Activated effector memory CD4-positive, alpha-beta T cell treated with Interleukin-2 at 50 U/mL for 16 hours (primary cell): ENCODE measurements at places on chromosomes 4 and X.

DNA sequence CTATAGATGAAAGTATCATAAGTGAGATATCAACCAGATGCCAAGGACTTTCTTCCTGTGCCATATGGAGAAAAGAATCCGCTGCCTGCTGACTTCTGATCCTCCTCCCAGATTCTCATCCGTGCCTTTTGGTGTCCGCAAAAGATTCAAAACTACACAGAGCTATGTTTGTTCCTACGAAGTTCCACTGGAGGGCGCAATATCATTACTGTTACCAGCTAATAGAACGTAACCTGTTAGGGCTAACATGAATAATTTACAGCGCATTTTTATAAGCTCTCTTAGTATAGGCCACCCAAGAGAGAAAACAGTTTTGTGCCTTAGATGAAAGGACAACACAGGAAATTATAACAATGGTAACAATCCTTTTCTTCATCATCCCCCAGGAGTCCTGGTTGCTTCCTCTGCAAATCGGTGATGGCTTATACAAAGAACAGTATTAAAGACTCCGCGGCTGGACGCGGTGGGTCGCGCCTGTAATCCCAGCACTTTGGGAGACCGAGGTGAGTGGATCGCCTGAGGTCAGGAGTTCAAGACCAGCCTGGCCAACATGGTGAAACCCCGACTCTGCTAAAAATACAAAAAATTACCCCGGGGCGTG lies 22.8 kb upstream of the CENPVL3 start:
- no peak for DNase-seq

DNA sequence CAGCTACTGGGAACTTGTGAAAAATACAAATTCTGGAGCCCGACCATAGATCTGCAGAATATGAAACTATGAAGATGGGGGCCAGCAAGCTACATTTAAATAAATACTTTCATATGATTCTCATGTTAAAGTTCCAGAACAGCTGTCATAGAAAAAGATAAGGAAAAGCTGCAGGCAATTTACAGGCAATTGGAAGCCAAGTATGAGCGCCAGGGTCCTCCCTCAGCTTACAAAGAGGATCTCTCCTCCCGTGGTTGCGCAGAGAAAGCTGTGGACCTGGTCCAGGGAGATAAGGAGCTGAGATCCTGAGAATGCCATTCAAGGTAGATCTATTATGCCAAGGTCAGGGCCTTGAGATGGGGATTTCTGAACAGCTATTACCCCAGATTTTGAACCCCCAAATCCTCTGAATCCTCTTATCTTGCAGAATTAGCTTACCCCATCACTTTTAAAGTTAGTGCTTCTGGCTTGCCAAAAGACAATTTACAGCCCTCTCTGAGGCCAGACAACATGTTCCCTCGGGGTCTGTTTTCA lies 25.6 kb upstream of the FRAS1 start:
- DNase-seq = no peak

DNA sequence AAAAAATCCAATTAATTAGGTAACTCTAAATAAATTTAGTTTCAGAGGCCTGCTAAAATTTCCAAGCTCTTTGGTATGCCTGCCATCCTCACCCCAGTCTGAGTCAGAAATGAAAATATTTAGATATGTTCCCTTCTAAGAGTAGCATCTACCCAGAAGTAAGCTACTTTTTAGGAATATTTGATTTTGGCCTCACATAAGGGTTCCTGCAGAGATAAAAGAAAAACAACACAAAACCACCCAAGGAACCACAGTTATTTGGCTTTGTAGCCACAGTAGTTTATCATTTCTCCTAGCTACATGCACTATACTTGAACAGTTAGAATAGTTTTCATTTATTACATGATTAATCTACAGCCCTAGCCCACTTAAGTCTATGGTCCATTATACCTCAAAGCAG lies 192.6 kb upstream of the FAM241A start:
- DNase-seq = no peak

- DNase-seq = no peak
Measured at GRCh38 chrX:68989865-68990606, 161.2 kb downstream of the EFNB1 start.

DNA sequence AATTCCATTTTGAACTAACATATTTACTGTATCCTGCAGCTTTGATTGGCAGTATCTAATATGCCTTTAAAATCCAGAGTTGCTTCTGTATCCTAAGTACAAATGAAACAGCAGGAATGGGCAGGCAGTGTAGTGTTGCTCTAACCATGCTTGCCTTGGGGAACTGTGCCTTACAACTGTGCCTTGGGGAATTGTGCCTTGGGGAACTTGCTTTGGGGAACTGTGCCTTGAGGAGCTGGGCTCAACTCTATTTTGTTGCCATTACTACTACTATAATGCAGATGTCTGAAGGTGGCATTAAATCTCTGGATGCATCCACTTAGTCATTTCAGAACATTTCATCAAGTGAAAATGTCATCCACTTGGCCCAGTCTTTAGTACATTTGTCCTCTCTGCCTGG lies 6.9 kb downstream of the CXCL3 start:
- no peak for DNase-seq

DNA sequence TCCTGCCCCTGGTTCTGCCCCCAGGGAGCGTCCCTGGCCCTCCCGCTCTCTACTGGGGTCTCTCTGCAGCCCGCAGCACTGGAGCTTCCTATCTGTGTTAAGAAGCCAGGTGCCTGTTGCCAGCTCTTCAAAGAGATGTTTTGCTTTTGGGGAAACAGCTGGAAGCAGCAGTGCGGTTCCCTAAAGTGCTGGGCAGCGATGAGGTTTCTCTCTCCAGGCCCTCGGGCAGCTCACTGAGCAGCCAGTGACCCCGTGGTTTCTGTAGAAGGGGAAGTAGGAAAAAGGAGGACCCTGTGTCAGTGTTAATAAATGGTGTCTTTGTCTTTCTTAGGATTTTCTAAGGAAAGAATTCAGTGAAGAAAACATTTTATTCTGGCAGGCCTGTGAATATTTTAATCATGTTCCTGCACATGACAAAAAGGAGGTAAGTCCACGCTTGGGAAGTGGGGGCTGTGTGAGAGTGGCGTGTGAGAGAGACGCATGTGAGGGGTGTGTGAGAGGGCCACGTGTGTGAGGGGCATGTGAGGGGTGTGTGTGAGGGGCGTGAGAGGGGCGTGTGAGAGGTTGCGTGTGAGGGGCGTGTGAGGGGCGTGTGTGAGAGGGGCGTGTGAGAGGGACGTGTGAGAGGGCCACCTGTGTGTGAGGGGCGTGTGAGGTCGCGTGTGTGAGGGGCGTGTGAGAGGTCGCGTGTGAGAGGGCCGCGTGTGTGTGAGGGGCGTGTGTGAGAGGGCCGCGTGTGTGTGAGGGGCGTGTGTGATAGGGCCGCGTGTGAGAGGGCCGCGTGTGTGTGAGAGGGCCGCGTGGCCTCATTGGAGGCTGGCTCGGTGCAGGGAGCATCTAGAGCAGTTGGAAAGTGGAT lies 27.1 kb upstream of the HGFAC start:
- no peak for DNase-seq

DNA sequence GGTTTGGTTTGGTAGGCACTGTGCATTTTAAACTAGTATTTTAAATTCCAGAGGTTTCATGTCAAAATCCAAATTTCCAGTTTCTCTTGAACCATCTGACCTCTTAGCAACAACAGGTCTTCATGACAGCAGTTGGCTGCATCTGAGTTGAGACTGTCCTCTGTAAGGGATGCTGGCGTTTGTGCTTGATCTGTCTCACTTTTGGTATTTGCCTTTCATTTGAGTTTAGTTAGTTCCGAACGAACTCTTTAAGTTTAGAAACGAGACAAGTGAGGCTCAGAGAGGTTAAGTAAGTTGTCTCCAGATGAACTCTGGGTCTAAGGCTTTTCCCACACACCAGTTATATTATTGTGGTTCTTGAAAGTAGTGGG lies 29.1 kb downstream of the SPARCL1 start:
- DNase-seq = no peak

DNA sequence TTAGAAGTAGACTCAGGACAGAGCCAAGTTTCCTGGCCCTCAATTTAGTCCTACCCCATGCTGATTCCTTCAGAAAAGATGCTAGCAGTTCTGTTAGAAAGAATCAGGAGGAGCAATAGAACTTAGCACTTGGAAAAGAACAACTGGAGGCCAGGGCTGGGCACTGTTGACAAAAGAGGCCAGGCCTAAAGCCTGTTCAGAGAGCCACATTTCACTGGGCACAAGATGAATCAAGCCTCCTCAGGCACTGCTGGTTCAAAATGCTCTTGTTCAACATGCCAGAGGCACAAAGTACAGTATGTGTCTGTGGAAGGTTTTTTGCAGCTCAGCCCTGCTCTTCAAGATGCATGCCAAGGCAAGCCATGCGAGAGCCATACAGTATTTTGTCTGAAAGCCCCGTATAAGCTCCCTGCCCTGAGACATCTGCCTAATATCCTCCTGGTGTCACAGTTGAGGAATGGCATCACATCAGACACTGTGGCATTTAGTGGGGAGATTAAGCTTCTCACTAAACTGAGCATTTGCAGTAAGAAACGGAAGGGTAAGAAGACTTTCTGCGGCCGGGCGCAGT lies 53.7 kb downstream of the RASL11B start:
- no peak for DNase-seq

DNA sequence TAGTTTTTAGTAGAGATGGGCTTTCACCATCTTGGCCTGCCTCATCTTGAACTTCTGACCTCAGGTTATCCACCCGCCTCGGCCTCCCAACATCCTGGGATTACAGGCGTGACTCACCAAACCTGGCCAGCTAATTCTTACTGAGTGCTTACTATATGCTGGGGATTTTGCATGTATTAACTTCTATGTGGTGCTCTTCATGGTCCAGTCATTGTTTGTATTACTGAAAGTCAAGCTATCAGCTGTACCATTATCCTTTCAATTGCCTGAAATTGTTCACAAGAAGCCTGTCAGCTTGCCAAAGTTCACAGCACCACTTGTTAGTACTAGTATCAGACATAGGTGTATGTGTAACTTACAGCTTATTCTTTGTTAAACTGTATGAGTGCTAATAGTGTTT lies 1272.1 kb downstream of the ARAP2 start:
- DNase-seq = no peak

DNA sequence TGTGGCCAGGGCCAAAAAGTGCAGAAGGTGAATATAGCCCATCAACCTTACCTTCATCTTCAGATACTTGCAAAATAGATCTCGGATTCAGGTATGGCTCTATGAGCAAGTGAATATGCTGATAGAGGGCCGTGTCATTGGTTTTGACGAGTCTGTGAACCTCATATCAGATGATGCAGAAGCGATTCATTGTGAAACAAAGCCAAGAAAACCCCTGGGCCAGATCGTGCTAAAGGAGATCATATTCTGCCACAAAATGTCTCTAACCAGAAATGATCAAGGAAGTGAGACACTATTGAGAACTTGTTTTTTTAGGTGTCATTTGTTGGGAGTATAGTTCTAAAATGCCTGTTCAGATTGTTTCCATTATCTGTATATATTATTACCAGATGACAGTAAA lies 48.3 kb downstream of the PDK3 start:
- no peak for DNase-seq

DNA sequence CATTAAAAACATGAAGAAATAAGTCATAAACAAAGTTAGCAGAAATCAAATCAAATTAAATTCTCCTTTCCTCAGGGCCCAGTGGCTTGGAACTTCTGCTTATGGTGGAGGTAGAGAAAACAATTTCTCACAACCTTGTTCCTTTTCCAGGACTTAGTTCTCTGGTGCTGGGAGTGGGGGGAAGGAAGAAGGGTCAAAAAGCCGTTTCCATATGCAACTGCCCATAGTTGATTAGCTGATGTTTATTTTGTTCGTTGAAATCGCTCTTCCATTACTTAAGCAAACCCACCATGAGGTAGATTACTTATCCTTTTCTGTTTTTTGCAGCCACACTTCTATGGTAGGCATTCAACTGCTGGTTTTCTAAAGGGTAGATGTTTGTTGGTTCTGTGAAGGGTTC lies 94.2 kb downstream of the ARSJ start:
- DNase-seq = no peak

GRCh38 chrX:25519258-25519657 lies 503.5 kb upstream of the ARX start:
- DNase-seq = no peak

DNA sequence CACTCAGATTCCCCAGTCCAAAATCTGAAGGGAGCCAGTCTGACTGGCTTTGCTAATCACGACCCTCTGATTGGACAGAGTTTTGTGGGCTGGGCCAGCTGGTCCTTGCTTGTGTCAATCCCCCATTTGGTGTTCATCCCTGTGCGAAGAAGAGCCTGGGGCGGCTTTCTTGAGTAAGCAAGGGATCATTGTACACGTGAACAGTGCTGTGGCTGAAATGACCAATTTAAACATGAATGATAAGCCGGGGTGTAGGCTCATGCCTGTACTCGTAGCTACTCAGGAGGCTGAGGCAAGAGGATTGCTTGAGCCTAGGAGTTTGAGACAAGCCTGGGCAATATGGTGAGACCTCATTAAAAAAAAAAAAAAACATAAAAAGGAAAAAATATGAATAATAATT lies 379.1 kb downstream of the RAPGEF2 start:
- no peak for DNase-seq

DNA sequence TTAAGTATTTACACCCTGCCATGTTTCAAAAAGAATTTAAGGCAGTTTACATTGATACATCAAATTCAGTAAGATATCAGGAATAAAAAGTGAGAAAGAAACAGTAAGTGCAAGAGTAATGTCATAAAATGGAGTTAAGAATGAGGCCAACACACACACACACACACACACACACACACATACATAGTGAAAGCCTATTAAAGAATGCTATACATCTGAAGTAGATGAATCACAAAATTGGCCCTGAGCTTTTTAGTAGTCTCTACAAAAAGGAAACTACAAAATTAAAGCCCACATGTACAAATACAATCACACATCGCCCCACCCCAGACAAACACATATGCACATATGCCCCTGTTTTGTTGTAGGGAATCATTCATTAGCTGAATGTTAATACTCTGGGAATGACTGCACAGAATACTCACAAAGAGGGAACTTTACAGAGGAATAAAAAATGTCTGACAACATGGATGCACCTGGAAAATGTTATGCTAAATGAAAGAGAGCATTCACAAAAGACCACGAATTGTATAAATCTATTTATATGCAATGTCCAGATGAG lies 428.8 kb downstream of the IL15 start:
- DNase-seq = no peak

- no peak for DNase-seq
Measured at GRCh38 chrX:16142246-16142558, 18.8 kb downstream of the GRPR start.

- DNase-seq = no peak
Measured at GRCh38 chr4:43348591-43348990, 456.1 kb downstream of the GRXCR1 start.

GRCh38 chr4:117831060-117831683 lies 203.1 kb upstream of the NDST3 start:
- DNase-seq = no peak

DNA sequence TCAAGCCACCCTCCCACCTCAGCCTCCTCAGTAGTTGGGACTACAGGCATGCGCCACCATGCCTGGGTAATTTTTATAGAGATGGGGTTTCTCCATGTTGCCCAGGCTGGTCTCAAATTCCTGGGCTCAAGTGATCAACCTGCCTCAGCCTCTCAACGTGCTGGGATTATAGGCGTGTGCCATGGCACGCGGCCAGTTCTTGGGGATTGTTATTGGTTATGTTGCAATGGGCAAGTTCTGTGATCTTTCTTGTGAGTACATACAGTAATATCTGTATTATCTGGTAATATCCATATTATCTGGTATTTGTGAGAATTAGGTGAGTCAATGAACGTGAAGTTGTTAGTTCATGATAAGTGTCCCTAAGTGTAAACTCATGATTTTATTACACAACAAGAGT lies 90.3 kb upstream of the TBL1X start:
- DNase-seq = no peak

- no peak for DNase-seq
Measured at GRCh38 chr4:126124818-126125217, 810.1 kb downstream of the FAT4 start.
